ENCODE measurements at places on chromosomes 7 and 10. TPM values are rescaled to one million over a fixed set of nuclear protein-coding genes. Genes with fewer than 3 reads are reported as not detected.
A peak's percentile ranks its signal among the peaks of the same experiment; 100 is the strongest.

DNA sequence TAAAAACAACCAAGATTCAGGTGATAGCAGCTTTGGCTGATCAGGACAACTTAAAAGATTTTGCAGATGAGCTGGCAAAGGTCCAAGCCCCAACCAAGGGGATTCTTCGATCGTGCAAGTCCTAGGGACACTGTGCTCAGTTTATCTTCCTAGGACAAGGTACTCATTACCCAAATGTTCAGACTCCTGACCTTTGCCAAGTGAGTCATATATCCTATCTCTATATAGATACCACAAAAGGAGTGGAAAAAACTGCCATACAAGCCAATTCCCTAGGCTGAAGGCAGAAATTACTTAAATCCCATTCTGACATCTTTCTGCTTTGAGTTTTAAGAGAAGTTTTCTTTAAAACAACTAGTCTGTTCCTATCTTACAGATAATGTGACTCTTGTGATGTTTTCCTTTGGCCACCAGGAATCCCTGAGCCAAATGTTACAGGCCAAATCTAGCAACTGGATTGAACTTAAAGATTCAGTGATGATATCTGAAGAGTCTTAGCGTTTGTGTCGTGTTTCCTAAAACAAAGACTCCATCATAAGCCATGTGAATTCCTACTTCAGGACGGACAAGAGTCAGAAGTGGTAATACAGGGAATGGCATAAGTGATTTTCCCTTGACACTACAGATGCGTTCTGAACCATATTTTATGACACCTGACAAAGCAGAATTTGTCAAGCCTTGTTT, 142.6 kb upstream of the ASAH2 start:
- no peak overlapping the region for H3K4me3 ChIP-seq
- H3K36me3 ChIP-seq = no peaks in the 10 kb centered on the region
- H3K27ac ChIP-seq = no peak overlapping the region

DNA sequence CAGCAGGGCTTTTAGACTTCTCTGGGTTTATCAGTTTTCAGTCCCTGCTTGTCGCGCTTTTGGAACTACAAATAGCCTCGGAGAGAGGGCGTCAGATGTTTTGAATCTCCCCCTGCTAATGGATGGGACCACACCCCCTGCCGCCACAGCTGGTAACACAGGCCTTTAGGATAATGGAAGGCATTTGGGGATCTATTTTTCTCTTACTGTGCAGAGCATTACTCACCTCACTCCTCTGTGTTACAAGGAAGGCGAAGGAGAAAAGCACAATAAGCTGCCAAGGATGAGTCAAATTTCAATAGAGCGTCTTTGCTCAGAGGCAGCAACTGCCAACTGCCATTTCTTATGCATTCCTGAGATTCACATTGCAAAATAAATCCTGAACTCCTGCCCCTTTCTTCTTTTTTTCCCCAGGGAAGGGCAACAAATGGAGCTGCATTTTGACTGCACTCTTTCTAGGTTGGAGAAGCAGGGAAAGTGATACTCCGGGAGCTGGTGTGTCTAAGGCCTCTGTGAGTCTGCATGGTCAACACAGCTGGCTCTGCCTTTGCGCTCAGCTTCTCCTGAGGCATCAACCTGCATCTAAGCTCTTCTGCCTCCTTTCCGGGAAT, 31.5 kb upstream of the SMNDC1 start:
- H3K4me1 ChIP-seq = no peaks in the 10 kb centered on the region
- no peak for DNase-seq
- H3K27ac ChIP-seq = no peak overlapping the region
- no peak overlapping the region for H3K4me3 ChIP-seq

GRCh38 chr7:121072826-121073225, 84.3 kb downstream of the CPED1 start:
- no peaks in the 10 kb centered on the region for H3K36me3 ChIP-seq
- DNase-seq = no peak
- no peaks in the 10 kb centered on the region for H3K27me3 ChIP-seq
- H3K27ac ChIP-seq = no peak overlapping the region
- H3K4me3 ChIP-seq = no peak overlapping the region

GRCh38 chr7:39674406-39674805, 51.0 kb downstream of the RALA start:
- H3K36me3 ChIP-seq = no peaks in the 10 kb centered on the region
- no peak overlapping the region for H3K27ac ChIP-seq
- no peaks in the 10 kb centered on the region for H3K4me1 ChIP-seq
- DNase-seq = no peak
- no peaks in the 10 kb centered on the region for H3K27me3 ChIP-seq

- DNase-seq = peak; percentile 23
- peak overlapping the region; percentile 54 for H3K27ac ChIP-seq
- no peak overlapping the region for H3K4me3 ChIP-seq
Measured at GRCh38 chr7:51328351-51328801, 11.8 kb upstream of the COBL start.

GRCh38 chr10:95767884-95768556, 12.1 kb downstream of the ENTPD1 start:
- H3K4me3 ChIP-seq = no peak overlapping the region
- H3K36me3 ChIP-seq = no peaks in the 10 kb centered on the region
- no peaks in the 10 kb centered on the region for H3K27me3 ChIP-seq
- no peak overlapping the region for H3K27ac ChIP-seq

DNA sequence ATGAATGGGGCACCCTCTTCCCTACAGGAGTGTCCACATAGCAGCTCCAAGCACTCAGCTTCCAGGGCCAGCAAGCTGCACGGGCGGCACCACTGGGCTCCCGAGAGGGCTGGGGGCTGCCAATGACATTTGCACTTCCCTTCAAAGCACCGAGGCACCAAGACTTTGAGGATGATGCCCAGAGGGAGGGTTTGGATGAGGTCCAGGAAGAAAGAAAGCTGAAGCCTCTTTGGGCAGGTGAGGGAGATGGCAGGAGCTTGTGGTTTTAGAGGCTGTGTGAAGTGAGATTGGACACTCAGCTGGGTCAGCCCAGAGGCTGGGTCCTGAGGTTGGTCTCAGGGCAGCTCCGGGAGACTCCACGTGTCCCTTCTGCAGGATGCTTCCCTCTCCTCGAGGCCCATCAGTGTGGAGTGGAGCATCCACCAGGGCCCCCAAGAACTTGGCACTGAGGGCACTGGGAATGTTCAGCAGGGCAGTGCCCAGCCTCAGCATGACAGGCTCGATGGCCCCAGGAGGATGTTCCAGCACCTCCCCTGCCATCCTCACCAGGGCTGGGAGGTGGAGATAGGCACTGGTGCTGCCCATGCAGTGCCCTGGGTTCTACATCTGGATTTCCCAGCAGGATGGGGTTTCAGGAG, 54.9 kb upstream of the IGFBP3 start:
- no peak for DNase-seq
- H3K4me3 ChIP-seq = no peak overlapping the region
- H3K27ac ChIP-seq = no peak overlapping the region

- H3K36me3 ChIP-seq = no peaks in the 10 kb centered on the region
- peak; percentile 57 for DNase-seq
- no peaks in the 10 kb centered on the region for H3K27me3 ChIP-seq
- no peak overlapping the region for H3K4me3 ChIP-seq
- H3K27ac ChIP-seq = no peak overlapping the region
- peaks cover 20% of the 10 kb centered on the region for H3K4me1 ChIP-seq
Measured at GRCh38 chr10:118568327-118568848, 27.1 kb downstream of the PRLHR start.

GRCh38 chr10:103551619-103552602, 58.4 kb downstream of the NEURL1 start:
- DNase-seq = peak; percentile 59
- H3K4me3 ChIP-seq = no peak overlapping the region
- no peak overlapping the region for H3K27ac ChIP-seq
- no peaks in the 10 kb centered on the region for H3K36me3 ChIP-seq
- H3K27me3 ChIP-seq = no peaks in the 10 kb centered on the region

- peaks cover 2% of the 10 kb centered on the region for H3K36me3 ChIP-seq
- H3K4me1 ChIP-seq = peaks cover 15% of the 10 kb centered on the region
- peak; percentile 27 for DNase-seq
- H3K4me3 ChIP-seq = peak overlapping the region; percentile 1
- H3K27ac ChIP-seq = no peak overlapping the region
Measured at GRCh38 chr7:30330134-30331111, 46.0 kb downstream of the ZNRF2 start.

GRCh38 chr10:23196915-23197314, 4.8 kb downstream of the PTF1A start:
- no peak overlapping the region for H3K4me3 ChIP-seq
- peaks cover 67% of the 10 kb centered on the region for H3K4me1 ChIP-seq
- no peak for DNase-seq
- H3K27ac ChIP-seq = peak overlapping the region; percentile 92
- H3K27me3 ChIP-seq = no peaks in the 10 kb centered on the region
- no peaks in the 10 kb centered on the region for H3K36me3 ChIP-seq

- H3K4me1 ChIP-seq = peaks cover 5% of the 10 kb centered on the region
- H3K27me3 ChIP-seq = no peaks in the 10 kb centered on the region
- no peak overlapping the region for H3K4me3 ChIP-seq
- no peak overlapping the region for H3K27ac ChIP-seq
- DNase-seq = no peak
Measured at GRCh38 chr10:12507165-12507850, 158.0 kb downstream of the CAMK1D start.

DNA sequence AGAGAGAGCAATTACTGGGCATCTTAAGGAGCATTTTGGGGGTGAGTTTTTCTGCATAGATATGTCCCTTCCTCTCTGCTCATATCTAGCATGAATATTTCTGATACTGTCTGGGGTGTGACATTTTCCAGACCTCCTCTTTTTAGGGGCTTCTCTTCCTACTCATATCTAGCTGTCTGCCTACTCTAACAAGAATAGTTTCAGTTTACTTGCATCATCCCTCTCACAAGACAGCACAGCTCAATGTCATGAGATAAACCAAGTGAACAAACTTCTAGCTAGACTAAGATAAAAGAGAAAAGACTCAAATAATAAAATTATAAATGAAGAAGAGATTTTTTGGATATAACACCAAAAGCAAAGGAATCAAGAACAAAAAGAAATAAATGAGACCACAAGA, 419.5 kb upstream of the SORCS1 start:
- no peak overlapping the region for H3K4me3 ChIP-seq
- no peak for DNase-seq
- no peaks in the 10 kb centered on the region for H3K27me3 ChIP-seq
- no peaks in the 10 kb centered on the region for H3K4me1 ChIP-seq
- H3K36me3 ChIP-seq = no peaks in the 10 kb centered on the region
- no peak overlapping the region for H3K27ac ChIP-seq

ZNF277 gene
- 12.9 TPM for total RNA-seq

HOXA11 gene
- total RNA-seq = not detected

CHN2 gene
- 55.7 TPM for total RNA-seq

All from body of pancreas (tissue), 4 donors.